SK-N-SH (cell line): ENCODE measurements at places on chromosomes 11 and 22.

DNA sequence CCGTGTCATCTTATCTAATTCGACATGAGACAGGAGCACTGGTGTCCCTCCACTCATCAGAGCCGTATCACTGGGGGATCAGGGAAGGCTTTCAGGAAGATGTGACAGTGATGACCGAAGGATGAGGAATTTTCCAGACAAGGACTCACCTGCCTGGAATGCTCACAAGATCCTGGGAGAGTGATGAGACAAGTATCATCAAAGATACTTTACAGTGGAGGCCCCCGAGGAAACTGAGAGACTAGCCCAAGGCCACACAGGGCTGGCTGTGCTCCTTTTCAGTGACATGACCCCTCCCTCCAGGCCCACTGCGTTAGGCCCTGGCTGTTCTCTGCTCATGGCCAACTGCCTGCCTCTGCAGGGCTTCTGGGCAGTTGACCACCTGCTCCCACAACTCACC is 13.0 kb downstream of the CLPB start:
- no peak for DNase-seq

GRCh38 chr11:68166969-68167368 is 45.8 kb upstream of the CHKA start:
- no peak for DNase-seq

DNA sequence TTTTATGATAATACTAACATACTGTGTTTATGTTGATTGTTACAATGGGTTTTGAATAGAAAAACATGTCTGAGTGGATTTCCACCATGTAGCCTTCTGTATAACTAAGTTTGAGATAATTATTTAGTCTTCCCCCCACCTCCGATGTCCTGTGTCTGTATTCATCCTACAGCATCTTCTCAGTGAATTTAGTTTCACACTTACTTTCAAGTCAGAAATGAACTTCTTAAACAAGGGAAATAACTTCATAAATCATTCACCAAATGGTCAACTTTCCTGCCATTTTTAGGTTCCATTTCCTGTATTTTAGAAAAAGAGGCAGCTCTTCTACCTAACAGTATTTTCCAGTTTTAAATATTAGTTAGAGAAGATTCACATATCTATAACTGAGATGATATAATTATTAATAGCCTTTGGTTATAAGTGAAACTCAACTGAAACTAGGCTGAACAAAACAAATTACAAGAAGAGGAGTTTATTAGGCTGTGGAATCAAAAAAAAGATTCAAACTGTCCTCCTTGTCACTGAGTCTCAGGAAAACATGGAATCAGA is 3.5 kb downstream of the OR51B5 start:
- no peak for DNase-seq

DNA sequence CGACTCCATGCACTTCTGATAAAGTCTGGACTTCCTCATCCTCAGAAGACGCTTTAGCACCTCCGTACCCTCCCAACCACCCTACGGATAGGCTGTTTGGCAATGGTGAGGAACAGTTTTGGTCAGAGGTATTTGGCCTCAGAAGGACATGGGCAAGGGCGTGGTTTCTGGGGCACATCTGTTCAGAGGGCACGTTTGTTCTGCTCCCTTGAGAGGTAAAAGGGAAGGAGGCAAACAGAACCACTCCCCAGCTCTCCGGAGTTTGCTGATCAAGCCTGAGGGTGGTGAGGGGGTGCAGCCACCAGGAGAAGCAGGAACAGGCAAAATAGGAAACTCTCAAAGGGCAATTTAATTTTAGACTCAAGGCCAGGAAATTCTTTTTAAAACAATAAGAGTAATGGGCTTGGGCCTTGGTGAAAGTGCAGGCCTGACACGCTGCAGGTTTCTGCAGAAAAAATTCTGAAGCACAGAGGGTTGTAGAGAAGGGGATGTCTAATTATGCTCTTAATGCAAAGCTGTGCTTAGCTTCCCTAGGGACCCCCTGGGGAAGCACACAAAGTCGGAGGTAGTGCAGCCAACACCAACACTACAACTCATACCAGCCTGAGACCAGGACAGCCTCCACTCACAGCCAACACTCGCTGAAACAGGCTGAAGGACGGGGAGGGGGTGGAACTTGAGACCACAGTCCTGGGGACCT is 23.3 kb downstream of the ETS1 start:
- no peak for DNase-seq

DNA sequence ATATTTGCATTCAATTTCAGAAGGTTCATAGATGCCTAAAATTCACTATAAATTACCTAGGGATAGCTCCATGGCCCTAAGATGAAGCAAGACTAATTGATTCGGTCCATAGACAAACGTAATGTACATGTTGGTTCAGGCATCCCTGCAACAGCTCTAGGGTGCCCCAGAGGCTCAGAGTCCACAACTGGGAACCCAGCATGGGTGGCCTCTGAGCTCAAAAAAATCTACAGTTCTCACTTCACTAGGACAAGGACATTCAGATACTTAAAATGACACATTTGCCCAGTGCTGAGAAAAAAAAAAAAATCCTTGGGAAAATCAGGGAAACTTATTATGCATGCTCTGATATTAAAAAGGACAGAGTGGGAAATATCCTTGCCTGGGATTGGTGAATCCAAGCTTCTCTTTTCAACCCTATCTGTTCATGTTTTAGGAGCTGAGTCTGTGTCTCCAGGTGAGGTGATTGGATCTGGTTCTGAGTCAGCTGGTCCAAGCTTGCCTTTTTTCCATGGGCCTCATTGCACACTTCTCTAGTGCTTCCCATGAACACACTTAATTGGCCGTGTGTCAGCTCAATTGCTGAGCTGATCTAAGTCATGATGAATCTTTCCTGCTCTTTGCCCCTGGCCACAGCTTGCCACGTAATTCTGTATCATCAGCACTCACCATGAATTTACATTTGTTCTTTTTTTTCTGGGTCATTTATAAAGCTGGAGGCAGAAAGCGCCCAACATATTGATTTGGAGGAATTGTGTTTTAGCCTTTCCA is 116.3 kb upstream of the RCN1 start:
- no peak for DNase-seq

DNA sequence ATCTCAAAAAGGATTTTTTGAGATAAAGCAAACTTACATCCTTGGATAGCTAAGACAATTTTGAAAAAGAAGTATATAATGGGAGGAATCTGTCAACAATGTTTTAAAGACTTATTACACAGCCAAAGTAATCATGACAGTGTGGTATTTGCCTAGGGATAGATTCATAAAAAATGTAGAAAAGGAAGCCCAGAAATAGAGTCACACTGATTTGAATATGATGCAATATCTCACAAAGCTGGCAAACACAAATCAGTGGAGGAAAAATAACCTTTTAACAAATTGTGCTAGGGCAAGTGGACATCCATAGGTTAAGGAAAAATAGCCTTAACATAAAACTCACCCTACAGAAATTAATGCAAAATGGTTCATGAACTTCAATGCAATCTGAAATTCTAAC is 6.0 kb downstream of the XKR3 start:
- no peak for DNase-seq

- DNase-seq = no peak
Measured at GRCh38 chr11:125750629-125751028, 4.5 kb downstream of the PATE1 start.

GRCh38 chr11:17734986-17735817 is 621 bp downstream of the KCNC1 start:
- DNase-seq = peak; percentile 86

DNA sequence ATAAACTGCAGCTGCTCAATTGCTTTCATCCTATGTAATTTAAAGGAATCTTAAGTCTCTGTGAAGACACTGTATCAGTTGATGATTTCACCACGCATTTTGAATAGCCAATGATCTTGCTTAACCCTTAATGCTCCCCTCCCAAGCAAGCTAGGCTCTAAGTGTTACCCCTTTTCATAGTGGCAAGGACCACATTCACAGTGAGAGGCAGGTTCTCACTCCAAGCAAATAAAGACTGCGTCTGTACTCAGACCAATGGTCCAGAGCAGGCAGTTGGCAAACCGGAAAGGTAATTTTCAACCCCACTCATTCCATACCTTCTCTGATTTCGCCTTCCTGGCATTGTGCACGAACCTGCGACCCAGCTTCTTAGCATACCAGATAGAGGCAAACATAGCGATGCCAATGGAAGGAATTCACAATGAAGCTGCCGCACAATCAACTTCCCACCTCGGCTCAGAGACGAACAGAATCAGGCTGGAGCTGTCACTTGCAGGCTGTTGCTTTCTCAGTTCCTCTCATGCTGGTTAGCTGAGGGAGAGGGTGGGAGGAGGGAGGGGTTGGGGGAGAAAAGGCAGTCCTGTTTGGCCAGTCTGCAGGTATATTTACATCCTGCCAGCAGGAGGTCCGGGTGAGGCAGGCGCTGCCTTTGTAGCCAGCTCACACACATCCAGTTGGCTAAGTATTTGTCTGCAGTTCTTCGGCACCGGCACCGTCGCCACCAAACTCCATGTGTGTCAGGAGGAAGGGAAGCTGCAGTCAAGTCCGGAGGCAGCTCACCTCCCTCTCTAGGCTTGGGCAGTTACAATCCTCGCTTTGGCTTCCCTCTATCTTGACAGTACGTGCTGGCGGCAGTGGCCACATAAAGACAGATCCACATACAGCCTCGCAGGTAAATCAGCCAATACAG is 1151.2 kb upstream of the CCDC90B start:
- DNase-seq = no peak

DNA sequence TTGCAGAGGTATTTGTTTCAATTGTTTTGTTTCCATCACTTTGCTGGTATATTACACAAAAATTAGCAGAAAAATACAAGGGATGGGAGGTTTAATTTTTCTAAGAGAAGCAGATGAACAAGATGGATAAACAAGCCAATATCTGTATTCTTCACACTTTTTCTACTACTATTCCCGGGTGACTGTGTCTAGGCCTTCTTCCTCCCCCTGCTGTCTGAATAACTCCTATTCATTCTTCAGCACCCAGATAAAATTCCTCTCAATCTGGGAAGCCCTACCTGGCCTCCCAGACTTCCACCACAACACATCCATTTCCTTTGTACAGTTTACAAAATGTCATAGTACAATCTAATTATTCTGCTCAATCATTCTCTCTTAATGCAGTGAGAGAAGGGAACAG is 666.6 kb upstream of the TENM4 start:
- no peak for DNase-seq

GRCh38 chr22:44159221-44159620 is 21.5 kb upstream of the PARVG start:
- no peak for DNase-seq

GRCh38 chr11:1505480-1505879 is 18.9 kb upstream of the MOB2 start:
- no peak for DNase-seq

GRCh38 chr11:3229673-3230630 is 2.3 kb downstream of the MRGPRE start:
- DNase-seq = peak; percentile 20

DNA sequence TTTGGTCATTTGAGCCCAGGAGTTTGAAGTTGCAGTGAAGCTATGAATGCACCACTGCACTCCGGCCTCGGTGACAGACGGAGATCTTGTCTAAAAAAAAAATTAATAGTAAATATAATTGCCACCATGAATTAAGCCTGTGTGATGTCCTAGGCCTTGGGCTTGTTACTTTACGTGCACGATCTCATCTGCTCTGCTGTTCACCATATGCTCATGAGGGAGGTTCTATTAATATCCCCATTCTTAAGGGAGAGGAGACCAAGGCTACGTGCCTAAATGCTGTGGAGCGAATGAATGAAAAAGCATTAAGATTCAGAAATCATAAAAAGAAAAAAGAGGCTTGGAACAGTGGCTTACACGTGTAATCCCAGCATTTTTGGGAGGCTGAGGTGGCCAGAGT is 2.6 kb upstream of the ATG2A start:
- no peak for DNase-seq

- DNase-seq = no peak
Measured at GRCh38 chr11:23944923-23945322, 551.9 kb upstream of the LUZP2 start.

GRCh38 chr11:85827748-85828639 is 17.1 kb upstream of the SYTL2 start:
- no peak for DNase-seq
